DND-41 (cell line): ENCODE measurements at places on chromosomes 13 and 19.
A peak's percentile ranks its signal among the peaks of the same experiment; 100 is the strongest.

DNA sequence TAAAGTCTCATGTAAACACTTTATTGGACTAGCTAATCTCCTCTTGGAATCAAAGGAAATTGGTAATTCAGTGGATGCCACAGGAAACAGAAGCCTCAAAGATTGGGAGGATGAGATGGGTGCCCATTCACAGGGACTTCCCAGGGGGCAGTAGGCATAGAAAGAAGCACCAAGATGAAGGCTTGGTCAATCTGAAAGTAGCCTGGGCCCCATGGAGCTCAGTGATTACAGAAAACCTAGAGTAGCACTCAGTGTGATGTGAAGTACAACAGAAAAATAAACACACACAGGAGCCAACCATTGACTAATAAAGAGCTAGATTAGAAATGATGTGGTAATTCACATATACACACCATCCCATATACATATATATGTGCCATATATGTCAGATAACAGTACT is 560.6 kb downstream of the TBC1D4 start:
- H3K4me3 ChIP-seq = no peak overlapping the region
- H3K27ac ChIP-seq = no peak overlapping the region
- DNase-seq = no peak
- H3K36me3 ChIP-seq = no peaks in the 10 kb centered on the region
- H3K27me3 ChIP-seq = no peaks in the 10 kb centered on the region

GRCh38 chr19:17266026-17266425 is 1.2 kb upstream of the BABAM1 start:
- DNase-seq = no peak
- H3K27me3 ChIP-seq = no peaks in the 10 kb centered on the region
- no peak overlapping the region for H3K27ac ChIP-seq
- H3K4me3 ChIP-seq = no peak overlapping the region

- H3K4me3 ChIP-seq = no peak overlapping the region
- no peak for DNase-seq
- no peaks in the 10 kb centered on the region for H3K4me1 ChIP-seq
Observed at GRCh38 chr13:83692800-83693199, 189.5 kb downstream of the SLITRK1 start.

GRCh38 chr19:6425732-6426620 is 1.4 kb upstream of the KHSRP start:
- peak overlapping the region; percentile 82 for H3K27ac ChIP-seq
- peaks cover 31% of the 10 kb centered on the region for H3K36me3 ChIP-seq
- peak overlapping the region; percentile 45 for H3K4me3 ChIP-seq
- H3K27me3 ChIP-seq = no peaks in the 10 kb centered on the region
- peaks cover 39% of the 10 kb centered on the region for H3K4me1 ChIP-seq
- DNase-seq = peak; percentile 47

- peaks cover 67% of the 10 kb centered on the region for H3K36me3 ChIP-seq
- no peak overlapping the region for H3K4me3 ChIP-seq
- no peak overlapping the region for H3K27ac ChIP-seq
- no peak for DNase-seq
- no peaks in the 10 kb centered on the region for H3K27me3 ChIP-seq
- no peaks in the 10 kb centered on the region for H3K4me1 ChIP-seq
Observed at GRCh38 chr13:45492538-45492937, 27.8 kb downstream of the COG3 start.

DNA sequence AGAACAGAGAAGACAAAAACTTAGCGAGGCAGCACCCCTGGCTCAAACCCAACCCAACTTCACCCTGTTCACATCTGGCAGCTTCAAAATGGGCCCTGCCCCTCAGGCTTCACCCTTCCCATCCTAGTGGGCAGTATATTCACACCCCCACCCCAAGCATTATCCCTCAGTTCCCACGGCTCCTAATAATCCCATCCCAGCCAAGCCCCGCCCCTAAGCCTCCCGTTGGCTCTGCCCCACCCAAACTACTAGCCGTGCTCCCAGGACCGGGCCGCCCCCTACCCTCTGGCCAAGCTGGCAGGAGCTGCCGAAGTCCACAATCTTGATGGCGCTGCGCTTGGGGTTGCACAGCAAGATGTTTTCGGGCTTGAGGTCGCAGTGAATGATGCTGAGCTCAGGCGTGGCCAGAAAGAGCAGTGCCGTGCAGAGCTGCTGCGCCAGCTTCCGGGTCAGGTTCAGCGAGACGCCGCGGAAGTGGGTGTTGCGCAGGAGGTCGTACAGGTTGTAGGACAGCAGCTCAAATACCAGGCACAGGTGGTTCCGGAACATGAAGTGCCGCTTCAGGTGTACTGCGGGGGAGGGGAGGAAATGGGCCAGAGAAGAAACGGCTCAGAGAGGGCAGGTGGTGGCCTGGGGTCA is 5.8 kb downstream of the DYRK1B start:
- peaks cover 37% of the 10 kb centered on the region for H3K4me1 ChIP-seq
- peaks cover 52% of the 10 kb centered on the region for H3K36me3 ChIP-seq
- no peak overlapping the region for H3K27ac ChIP-seq
- H3K4me3 ChIP-seq = no peak overlapping the region
- H3K27me3 ChIP-seq = no peaks in the 10 kb centered on the region
- DNase-seq = no peak

DNA sequence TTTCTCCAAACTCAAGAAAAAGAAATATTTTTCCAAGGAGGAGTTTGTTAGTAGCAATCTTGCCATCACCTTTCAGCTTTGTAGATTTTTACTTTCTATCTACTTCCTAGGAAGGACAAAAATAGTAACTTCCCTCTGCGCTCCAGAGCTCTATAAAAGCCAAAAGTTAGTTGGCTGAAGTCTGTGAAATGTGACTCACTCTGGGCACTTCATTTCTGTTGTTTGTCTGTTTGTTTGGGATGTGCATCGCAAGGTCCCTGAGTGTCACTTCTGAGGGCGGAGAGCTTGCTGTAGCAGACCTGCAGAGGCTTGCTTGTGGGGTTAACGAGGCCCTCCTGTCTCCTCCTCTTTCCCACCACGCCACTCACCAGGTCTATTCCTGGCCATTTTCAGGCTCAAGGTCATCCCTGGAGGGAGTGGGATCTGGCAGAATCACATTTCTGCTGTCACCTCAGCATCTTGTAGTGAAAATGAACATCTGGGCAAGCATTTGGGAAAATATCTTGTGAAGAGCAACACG is 307.6 kb downstream of the GPC6 start:
- H3K27me3 ChIP-seq = no peaks in the 10 kb centered on the region
- H3K27ac ChIP-seq = no peak overlapping the region
- no peaks in the 10 kb centered on the region for H3K36me3 ChIP-seq

DNA sequence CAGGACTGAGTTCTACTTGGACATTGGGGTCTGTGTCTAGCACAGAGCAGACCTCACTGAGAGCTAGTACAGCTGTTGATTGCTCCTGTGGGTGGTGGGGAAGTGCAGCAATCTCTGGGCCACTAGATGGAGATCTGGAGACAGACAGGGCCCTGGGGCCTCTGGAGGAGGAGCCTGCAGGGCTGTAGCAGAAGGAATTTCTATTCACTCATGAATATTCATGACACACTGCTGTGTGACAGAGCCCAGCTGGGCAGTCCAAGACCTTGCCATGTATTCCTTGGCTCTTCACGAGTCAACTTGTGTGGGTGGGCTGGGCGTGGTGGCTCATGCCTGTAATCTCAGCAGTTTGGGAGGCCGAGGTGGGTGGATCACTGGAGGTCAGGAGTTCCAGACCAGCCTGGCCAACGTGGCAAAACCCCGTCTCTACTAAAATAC is 37.5 kb downstream of the SUGP2 start:
- peak; percentile 52 for DNase-seq
- H3K4me1 ChIP-seq = no peaks in the 10 kb centered on the region
- no peaks in the 10 kb centered on the region for H3K27me3 ChIP-seq
- no peak overlapping the region for H3K27ac ChIP-seq

- no peak for DNase-seq
- no peak overlapping the region for H3K4me3 ChIP-seq
- H3K4me1 ChIP-seq = no peaks in the 10 kb centered on the region
- no peak overlapping the region for H3K27ac ChIP-seq
- H3K27me3 ChIP-seq = no peaks in the 10 kb centered on the region
Observed at GRCh38 chr19:17091758-17092333, 16.3 kb downstream of the MYO9B start.

- no peaks in the 10 kb centered on the region for H3K27me3 ChIP-seq
- H3K4me1 ChIP-seq = no peaks in the 10 kb centered on the region
- no peak overlapping the region for H3K27ac ChIP-seq
- no peak overlapping the region for H3K4me3 ChIP-seq
- DNase-seq = no peak
- no peaks in the 10 kb centered on the region for H3K36me3 ChIP-seq
Observed at GRCh38 chr13:107834281-107834680, 381.1 kb downstream of the LIG4 start.

- H3K27me3 ChIP-seq = no peaks in the 10 kb centered on the region
- H3K27ac ChIP-seq = no peak overlapping the region
- no peak overlapping the region for H3K4me3 ChIP-seq
- no peak for DNase-seq
- H3K36me3 ChIP-seq = peaks cover 87% of the 10 kb centered on the region
Observed at GRCh38 chr13:102654756-102655155, 40.1 kb downstream of the METTL21C start.

DNA sequence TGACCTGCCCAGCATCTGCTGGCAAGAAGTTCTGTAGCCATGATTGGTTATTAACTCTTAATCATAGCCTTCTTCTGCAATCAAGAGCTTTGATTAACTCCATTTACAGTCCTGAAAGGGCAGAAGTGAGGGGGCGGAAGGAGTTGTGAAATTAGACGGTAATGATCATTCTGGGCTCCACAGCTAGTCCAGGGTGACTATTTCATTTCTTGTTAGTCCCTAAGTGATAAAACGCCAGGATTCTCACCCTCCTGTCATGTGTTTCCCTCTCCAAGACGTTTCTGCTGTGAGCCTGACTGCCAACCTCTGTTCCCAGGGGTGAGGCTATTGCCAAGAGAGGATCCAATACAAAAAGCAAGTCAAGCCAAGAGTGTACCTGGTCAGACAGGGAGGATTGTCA is 155.9 kb upstream of the IPO5 start:
- H3K27me3 ChIP-seq = no peaks in the 10 kb centered on the region
- no peak overlapping the region for H3K27ac ChIP-seq
- H3K4me1 ChIP-seq = no peaks in the 10 kb centered on the region
- no peak overlapping the region for H3K4me3 ChIP-seq
- no peaks in the 10 kb centered on the region for H3K36me3 ChIP-seq

DNA sequence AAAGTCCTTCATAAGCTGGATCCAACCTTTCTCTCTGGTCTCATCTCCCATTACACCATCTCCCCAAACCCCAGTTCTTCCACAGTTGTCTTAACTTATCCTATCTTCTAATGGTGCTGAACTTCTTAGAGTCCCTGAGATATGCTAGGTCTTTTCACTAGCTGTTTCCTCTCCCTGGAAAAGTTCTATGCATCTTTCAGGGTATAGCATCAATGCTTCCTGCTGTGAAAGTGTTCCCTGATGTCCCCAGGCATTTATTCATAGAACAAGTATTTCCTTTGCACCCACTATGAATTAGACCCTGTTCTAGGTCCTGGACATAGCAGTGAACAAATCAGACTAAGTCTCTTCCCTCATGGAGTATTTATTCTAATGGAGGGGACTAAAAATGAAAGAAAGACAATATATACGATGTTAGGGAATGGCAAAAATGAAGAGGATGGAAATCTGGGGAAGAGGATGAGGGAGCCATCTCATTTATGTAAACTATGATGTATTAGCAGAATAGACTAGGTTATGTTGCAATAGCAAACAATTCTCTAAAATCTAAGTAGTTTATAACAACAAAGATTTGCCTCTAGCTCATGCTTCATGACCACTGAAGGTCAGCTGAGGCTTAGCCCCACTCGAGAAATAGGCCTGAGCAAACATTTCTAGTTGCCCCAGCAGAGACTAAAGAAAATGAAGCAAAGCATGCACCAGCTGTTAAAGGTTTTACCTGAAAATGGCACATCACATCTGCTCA is 120.0 kb downstream of the CYSLTR2 start:
- DNase-seq = no peak
- peaks cover 26% of the 10 kb centered on the region for H3K4me1 ChIP-seq
- H3K27me3 ChIP-seq = no peaks in the 10 kb centered on the region
- H3K27ac ChIP-seq = no peak overlapping the region

DNA sequence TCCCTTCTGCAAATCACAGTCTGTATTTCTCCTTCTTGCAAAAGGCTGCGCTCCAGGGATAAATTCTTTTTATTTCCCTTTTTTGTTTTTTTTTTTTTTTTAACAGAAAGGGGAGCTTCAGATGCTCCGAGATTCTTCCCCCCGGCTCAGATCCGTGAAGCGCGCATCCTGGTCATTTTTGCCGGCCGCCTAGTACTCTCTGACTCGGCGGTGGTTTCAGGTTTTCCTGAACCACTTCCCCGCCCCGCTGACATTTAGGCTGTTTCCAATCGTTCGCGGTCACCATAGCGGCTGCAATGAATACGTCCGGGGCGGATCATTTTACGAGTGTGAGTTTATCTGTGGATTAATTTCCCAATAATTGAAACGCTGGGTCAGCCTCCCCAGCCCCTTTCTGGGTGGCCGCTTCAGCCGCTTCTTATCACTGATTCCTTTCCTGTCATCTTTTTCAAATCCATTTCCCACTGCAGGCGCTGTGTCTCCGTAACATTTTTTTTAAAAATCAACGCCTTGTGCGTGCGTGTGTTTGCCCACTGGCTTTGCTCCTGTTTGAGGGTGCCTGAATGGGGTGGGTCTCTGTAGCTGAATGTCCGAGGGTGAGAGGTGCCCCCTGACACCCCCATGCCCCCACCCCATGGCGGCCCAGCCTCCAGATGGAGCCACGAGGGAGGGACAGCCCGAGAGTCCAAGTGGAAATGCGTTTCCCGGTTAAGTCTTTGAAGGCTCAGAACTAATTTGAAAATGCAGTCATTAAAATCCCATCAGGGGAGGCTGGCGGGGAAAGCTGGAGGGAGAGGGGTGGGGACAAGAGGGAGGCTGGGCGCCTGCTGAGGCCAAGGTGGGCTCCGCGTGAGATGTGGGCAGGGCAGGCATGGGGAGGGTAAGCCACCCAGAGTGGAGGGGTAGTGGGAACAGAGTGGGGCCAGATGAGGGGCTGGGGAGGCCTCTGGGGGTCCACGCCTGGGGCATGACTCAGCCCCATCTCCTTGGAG is 10.6 kb downstream of the ONECUT3 start:
- no peaks in the 10 kb centered on the region for H3K36me3 ChIP-seq
- DNase-seq = no peak
- H3K27ac ChIP-seq = no peak overlapping the region
- peaks cover 16% of the 10 kb centered on the region for H3K4me1 ChIP-seq

- H3K27me3 ChIP-seq = no peaks in the 10 kb centered on the region
- no peak overlapping the region for H3K27ac ChIP-seq
- H3K4me1 ChIP-seq = peaks cover 33% of the 10 kb centered on the region
Observed at GRCh38 chr13:50213526-50213925, 198.3 kb downstream of the KCNRG start.

- DNase-seq = no peak
- peaks cover 32% of the 10 kb centered on the region for H3K4me1 ChIP-seq
- H3K36me3 ChIP-seq = peaks cover 26% of the 10 kb centered on the region
- no peak overlapping the region for H3K27ac ChIP-seq
- H3K27me3 ChIP-seq = no peaks in the 10 kb centered on the region
- H3K4me3 ChIP-seq = no peak overlapping the region
Observed at GRCh38 chr19:6743066-6743465, 3.6 kb downstream of the TRIP10 start.

DNA sequence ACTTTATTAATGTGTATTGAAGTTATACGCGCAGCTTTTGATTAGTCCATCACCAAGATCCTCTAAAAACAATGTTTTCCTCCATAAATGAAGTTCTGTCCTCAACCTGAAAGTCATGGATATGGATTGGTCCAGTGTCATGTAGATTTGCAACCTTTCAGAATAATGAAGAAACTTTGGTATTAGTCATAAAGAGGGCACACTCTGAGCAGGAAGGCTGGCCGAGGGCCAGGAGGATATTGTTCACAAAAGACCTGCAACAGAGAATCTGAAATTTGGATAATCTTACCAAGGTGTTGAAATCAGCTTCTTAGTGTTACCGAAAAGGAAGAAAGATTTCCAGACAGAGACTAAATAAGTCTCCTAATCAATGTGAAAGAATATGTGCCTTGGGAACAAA is 20.7 kb downstream of the CLDN10 start:
- no peak overlapping the region for H3K4me3 ChIP-seq
- H3K4me1 ChIP-seq = no peaks in the 10 kb centered on the region
- no peaks in the 10 kb centered on the region for H3K36me3 ChIP-seq
- DNase-seq = no peak
